Pancreas (tissue), 10 donors: ENCODE measurements at places on chromosomes 3 and 15.

GRCh38 chr3:150721285-150722130 lies 17.8 kb upstream of the ERICH6 start:
- no peak for DNase-seq

GRCh38 chr15:33314069-33314468 lies 3.3 kb downstream of the RYR3 start:
- DNase-seq: no peak

DNA sequence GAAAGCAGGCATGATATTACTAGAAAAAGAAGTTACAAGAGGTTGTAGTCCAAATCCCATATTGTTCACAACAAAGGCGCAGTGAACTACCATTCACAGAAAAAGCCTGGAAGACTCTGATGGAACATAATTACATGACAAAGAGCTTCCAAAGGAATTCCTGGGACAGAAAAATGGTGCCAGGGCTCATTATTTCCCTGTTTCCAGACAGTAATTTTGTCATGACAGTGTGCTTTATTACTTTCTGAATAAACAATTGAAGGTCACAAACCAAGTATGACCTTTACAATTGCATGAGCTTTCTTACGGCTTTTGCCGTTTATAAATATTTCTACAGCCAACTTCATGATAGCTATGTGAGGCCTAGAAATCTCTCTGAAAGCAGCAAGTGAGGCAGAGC lies 61.0 kb downstream of the CYFIP1 start:
- no peak for DNase-seq

GRCh38 chr3:69273896-69274295 lies 112.0 kb downstream of the FRMD4B start:
- DNase-seq: no peak

- no peak for DNase-seq
Measured at GRCh38 chr3:182620723-182621434, 172.4 kb upstream of the ATP11B start.

GRCh38 chr3:160192310-160193029 lies 32.8 kb upstream of the C3orf80 start:
- no peak for DNase-seq

GRCh38 chr15:70065006-70065722 lies 32.6 kb downstream of the TLE3 start:
- DNase-seq: peak; percentile 77

- no peak for DNase-seq
Measured at GRCh38 chr3:113783463-113783862, 36.6 kb downstream of the ATP6V1A start.

DNA sequence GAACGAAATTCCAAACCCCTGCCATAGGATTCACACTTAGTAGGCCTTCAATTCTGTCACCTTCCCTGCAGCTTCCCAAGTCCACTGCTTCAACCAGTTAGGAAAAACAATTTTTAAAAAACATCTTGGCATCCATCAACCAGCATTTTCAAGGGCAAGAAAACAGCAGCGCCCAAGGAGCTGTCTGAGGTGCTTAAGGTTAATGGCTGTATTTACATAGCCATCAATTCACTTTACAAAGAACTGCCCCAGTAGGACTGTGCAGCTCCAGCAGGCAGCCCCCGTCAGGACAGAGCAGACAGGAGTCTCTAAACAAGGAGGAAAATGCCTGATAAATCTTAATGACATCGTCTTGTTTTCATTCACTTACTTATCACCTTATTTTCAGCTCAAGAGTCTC lies 13.3 kb downstream of the TAFA4 start:
- DNase-seq: no peak

DNA sequence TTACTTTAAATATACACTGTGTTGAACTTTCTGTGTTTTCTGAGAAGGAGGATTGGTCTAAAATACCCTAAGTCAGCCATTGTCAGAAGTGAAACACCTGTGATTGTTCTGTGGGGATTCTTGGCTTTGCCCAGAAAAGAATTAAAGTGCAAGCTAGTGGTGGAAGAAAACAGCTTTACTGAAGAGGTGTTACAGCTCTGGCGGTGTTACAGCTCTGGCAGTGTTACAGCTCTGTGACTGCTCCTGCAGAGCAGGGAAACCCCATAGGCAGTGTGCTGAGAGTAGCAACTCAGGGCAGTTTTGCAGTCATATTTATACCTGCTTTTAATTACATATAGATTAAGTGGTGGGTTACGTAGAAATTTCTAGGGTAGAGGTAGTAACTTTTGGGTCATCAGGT lies 66.6 kb downstream of the C3orf20 start:
- DNase-seq: no peak

DNA sequence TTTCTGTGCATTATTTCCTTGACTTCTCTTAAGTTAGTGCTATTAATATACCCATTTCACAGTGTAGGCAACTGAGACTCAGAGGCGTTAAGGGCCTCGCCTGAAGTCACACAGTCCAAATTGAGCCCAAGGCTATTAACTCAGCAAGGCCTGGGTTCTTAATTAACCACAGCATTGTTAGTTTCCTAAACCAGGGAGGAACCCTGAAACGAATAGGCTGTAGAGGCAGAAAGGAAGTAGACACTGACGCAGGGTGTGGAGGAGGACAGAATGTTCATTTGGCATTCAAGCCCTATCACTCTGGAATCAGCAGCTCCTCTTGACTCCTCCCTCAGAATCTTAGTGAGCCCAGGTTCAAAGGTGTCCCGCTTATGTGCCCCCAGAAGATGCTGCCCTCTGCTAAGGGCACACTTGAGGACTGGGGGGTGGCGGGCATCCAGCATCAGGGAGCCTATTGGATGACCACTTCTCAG lies 13.9 kb downstream of the ARHGEF3 start:
- DNase-seq: no peak

- DNase-seq: peak; percentile 85
Measured at GRCh38 chr3:52533623-52534280, at the start of gene NT5DC2. Gene NT5DC2 (minus strand): TSS chr3:52533857. CDS start chr3:52533737, 120 bp downstream.

DNA sequence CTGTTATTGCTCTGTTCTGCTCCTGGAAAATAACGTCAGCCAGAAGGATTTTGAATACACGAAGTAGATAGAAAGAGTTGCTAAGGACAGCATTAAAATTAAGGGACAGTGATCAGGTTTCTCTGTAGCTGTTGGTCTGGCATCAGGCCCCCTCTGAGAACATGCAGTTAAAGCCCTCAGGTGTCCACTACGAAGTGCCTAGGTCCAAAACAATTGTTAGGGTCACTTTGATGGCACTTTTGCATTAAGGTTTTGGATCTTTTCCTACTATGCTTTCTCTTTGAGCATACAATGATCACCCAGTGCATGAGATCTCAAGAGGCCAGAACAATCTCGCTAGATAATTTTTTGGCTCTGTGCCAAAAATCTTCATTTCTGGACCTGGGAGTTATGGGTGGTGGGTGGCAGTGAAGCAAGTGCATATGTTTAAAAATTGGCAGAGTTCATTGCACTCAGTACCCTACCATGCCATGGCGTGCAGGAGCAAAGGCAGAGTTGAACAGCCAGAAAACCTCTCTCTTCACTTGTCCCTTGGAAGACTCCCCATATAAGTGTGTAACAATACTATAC lies 797.6 kb downstream of the ROBO2 start:
- DNase-seq: no peak

- DNase-seq: no peak
Measured at GRCh38 chr15:101637516-101637915, 14.7 kb downstream of the TM2D3 start.

- DNase-seq: no peak
Measured at GRCh38 chr3:115652738-115653137, 29.4 kb downstream of the GAP43 start.

DNA sequence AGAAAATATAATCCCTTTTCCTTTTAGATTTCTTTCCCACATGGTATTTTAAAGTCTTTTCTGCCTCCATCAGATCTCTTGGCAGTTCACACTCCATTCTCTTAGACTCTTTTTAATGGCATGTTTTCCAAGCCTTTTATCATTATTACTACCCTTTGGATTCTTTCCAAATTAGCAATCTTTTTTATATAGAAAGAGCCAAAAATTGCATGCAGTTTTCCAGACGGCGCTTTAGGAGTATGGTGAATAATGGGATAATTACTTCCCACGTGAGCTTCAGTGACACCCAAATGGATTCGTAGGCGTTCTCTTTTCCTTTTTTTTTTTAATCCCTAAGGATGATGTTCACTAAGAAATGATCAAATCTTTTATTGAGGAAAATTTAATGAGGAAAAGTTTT lies 354.8 kb upstream of the DNAJC19 start:
- no peak for DNase-seq

GRCh38 chr3:115588201-115589115 lies 34.9 kb upstream of the GAP43 start:
- DNase-seq: no peak

DNA sequence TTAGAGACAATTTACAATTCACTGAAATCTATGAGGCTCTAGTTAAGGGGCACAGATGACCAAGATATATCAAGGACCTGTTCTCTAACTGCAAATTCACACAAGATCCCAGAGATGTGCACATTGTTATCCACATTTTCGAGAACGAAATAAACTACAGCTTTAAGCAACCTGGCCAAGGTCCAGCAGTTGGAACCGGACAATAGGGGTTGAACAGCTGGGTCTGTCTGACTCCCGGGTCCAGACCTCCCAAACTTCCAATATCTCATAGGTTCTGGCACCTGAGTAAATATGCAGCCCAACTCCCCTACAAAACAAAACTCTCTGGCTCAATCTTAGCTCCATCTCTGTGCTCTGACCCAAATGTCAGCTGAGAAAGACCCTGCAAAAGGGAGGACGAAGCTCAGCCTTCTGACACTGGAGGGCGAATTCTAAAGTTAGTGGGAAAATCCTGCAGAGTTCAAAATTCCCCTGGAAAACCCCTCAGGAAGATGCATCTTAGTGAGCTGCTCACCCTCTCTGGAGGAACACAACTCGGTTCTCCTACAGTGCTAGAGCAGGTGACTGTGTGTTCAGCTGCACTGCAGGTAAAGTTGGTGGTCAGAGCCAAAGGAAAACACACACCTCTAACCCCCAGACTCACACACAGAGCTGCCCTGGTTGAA lies 14.2 kb upstream of the SPATA12 start:
- DNase-seq: no peak

GRCh38 chr3:45944830-45945620 lies 1.8 kb downstream of the CXCR6 start:
- no peak for DNase-seq

GRCh38 chr3:159773706-159774105 lies 214.9 kb upstream of the IL12A start:
- DNase-seq: no peak

GRCh38 chr3:59850417-59850816 lies 800.6 kb upstream of the CFAP20DC start:
- DNase-seq: no peak

DNA sequence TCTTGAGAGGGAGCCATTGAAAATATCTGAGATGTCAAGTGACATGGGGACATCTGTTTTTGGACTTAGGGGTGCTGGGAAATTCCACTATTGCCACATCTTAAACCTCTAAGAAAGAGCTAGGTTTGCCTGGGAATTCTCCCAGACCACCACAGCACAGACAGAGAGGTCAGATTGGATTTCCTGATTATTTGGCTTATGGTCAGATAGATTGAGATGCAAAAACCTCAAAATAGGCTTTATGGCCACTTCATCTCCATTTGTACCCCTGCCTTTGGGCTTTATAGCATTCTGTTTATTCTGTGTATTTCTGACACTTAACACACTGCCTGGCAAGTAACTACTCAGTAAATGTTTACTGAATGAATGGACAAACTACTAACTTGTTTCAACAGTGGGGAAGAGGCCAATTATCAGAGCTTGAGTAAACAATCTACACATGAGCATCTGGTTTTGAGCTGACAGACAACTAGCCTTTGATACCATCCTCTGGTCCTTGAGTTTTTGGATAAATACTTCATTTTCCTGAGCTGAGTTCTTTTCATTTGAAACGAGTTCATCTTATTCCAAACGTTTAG lies 81.8 kb downstream of the TP63 start:
- DNase-seq: no peak

GRCh38 chr15:39623529-39623931 lies 42.7 kb downstream of the THBS1 start:
- DNase-seq: no peak

DNA sequence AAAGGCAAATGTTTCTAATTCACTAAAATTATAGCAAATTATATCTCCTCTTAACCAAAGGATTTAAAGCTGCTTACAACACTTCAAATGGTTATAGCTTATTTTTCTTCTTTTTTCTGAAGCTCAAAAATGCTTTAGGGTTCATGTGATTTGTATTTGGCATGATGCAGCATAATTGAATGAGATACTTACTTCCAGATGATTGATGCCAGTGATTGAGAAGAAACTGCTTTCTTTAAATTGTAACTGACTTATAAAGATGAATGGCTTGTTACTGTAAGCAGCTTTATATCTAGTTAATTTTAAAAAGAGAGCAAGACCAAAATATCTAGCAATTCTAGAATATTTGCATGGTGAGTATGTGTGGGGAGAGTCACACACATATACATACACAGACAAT lies 270.7 kb upstream of the THRB start:
- DNase-seq: no peak

GRCh38 chr3:189838291-189838690 lies 207.1 kb downstream of the TP63 start:
- DNase-seq: no peak

GRCh38 chr3:118966700-118967099 lies 67.9 kb downstream of the IGSF11 start:
- no peak for DNase-seq

DNA sequence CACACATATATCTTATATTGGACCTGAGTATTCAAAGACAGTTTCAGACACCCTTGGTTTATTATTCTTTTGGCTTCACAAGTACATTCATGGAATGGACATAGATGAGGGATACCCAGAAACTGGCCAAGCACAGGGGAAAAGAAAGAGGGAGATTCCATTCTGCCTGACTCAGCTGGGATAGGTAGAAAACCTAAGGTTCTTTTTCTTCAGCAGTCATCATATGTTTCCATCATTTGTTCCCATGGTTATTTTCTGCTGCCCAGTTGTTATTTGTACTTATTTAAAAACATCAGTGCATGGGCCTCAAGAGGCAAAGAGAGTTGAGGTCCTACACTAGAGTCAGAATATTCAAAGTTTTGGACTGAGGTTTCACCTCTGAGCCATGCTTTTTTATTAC lies 91.8 kb downstream of the FILIP1L start:
- DNase-seq: no peak

DNA sequence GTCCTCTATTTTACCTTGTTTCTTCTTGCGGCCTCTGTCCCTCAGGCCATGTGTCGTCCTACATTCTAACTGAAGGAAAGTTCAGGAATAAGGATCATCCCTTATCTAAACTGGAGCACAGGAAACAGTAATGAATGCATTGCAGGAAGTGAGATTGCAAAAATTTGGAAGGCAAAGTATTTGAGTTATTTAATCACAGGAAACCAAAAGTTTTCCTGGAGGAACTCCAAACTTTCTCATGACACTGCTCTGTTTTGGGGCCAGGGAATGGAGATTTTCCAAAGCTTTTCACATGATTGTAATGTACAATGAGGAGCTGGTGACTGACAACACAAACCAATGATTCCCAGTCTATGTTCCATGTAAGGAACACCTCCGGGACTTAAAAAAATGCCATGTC lies 57.8 kb upstream of the PLSCR4 start:
- DNase-seq: no peak

- DNase-seq: no peak
Measured at GRCh38 chr3:112448939-112449338, 50.3 kb downstream of the BTLA start.

GRCh38 chr3:106457281-106458180 lies 588.7 kb upstream of the CBLB start:
- no peak for DNase-seq

GRCh38 chr3:89580859-89581258 lies 473.4 kb downstream of the EPHA3 start:
- DNase-seq: no peak
